ENCODE measurements at places on chromosomes 12 and 14. TPM values are rescaled to one million over a fixed set of nuclear protein-coding genes. Genes with fewer than 3 reads are reported as not detected.

ASPG gene
- not detected for total RNA-seq

GRCh38 chr14:69882116-69882864, 3.1 kb downstream of the SMOC1 start:
- no peak for DNase-seq

DNA sequence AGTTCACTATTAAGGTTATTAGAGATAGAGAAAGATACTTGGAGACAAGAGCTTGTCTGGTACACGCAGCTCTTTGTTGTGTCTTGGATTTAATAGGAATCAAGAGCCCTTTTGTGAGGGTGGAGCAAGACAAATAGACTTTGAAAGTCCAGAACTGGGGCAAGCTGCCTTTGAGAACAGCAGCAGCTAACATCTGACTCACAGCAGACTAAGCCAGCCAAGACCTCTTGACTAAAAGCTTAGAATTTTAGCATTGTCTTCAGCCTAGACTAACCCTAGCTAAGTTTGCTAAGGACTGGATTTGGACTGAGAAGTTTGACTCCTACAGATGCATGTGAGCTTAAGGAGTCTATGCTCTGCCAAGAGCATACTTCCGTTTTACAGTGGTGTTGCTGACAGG, 201.9 kb upstream of the RBM19 start:
- no peak for DNase-seq

DNA sequence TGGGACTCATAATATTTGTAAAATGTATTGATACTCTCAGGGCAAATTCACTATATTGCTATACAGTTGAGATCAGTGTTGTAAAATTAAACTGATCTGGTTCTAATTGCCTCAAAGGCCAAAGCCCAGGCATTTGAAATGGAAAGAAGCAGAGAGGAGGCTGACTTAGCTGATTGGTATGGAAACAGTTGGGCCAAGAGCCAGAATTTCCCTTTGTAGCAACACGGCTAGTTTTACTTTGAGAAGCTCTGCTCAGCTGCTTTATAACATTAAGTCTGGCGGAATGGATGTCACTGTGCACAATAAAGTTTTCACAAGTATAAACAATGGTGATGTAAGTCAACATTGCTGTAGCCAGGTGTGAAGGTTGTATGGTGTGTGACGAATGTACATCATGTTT, 186.4 kb downstream of the MSRB3 start:
- no peak for DNase-seq

FAIM2 gene
- total RNA-seq: 0.58 TPM

GRCh38 chr14:50768680-50769079, 62.3 kb downstream of the NIN start:
- no peak for DNase-seq

- no peak for DNase-seq
Measured at GRCh38 chr14:84610086-84610485, 919.9 kb upstream of the FLRT2 start.

GRCh38 chr14:58899317-58899713, 261.6 kb downstream of the DACT1 start:
- no peak for DNase-seq

DNA sequence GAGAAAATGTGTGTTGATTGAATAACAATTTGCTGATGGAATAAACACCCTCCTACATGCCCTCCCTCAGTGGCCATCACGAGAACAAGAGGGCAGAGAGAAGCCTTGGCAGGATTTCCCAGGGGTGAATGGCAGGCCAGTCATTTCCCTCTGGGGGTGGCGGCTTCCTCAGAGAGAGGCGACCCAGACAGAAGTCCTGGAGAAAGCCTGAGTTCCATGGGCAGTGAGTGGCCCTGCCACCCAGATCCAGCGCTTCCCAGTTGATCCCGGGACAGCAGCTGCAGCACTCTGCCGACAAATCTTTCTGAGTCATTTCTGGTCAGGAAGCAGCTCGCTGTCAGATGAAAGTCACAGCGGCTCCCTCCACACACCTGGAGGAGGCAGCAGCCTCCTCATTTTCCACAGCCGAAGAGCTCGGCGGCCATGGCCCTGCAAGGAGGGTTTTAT, 123.0 kb downstream of the SCARB1 start:
- DNase-seq: peak; percentile 82

DNA sequence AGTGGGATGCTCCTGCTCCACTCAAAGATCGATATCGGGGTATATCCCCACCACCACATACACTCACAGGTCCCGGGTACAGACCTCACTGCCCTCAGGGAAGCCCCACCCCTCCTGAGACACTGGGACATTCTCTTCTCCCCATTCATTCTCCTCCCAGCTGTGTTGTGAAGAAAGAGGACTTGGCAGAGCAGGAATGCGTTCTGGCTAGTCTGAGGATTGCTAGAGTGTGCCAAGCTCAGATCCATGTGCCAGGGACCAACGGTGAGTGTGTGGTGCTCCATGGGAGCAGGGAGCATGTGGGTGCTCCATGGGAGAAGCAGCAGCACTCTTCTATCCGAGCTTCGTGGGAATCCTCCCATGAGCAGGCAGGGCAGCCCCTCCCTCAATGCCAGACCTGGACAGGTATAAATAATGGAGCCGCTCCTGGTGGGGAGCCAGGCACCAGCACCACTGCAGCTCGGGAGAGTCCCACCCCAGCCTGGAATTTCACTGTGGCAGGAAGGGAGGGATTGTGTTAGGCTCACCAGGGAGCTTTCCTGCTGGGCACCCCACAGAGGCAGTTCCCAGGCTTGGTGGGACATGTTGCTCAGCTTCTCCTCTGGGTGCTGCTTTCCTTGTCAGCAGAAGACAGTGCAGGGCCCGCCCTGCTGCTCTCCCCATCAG, 2.3 kb upstream of the KRT5 start:
- peak; percentile 78 for DNase-seq

DNA sequence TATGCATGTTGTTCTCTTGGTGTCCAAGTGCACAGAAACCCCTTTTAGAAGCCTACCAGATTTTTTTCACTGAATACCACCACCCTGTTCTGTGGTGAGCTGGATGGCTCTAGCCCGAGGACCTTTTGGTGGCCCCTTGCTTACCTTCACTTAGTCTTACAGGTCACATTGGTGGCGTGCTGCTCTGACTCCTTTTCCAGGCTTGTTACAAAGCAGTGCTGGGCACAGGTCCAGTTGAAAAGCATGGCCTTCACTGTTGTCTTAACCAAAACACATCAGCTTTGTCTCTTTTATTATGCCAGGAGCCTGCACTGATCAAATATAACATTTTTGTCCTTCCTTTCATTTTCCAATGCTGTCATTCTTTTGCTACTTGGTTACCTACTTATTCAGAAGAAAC, 43.6 kb upstream of the ARHGAP5 start:
- no peak for DNase-seq

DNA sequence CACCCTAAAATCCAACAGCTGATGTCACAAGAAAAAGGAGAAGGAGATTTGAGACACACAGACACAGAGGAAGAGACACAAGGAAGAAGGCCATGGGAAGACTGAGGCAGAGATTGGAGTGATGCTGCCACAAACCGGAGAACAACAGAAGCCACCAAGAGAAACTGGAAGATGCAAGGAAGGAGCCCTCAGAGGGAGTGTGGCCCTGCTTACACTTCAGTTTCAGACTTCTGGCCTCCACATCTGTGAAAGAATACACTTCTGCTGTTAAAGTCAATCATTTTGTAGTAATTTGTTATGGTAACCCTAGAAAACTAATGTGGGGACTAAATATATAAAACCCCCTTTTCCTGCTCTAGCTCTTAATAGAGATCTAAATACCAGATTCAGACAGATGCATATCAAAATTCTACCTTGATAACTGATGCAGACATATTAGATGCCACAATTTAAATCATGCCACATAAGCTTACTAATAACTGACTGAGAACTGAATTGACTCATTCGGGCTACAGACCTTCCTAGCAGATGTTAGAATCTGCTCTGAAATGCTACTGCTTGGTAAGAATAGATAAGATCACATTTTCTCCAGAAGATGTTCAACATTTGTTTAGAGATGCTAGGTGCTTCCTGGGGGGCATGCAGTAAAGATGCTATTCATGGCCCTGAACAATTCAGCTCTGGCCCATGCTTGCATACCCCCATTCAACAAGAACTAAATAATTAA, 113.1 kb upstream of the CCND2 start:
- no peak for DNase-seq

DNA sequence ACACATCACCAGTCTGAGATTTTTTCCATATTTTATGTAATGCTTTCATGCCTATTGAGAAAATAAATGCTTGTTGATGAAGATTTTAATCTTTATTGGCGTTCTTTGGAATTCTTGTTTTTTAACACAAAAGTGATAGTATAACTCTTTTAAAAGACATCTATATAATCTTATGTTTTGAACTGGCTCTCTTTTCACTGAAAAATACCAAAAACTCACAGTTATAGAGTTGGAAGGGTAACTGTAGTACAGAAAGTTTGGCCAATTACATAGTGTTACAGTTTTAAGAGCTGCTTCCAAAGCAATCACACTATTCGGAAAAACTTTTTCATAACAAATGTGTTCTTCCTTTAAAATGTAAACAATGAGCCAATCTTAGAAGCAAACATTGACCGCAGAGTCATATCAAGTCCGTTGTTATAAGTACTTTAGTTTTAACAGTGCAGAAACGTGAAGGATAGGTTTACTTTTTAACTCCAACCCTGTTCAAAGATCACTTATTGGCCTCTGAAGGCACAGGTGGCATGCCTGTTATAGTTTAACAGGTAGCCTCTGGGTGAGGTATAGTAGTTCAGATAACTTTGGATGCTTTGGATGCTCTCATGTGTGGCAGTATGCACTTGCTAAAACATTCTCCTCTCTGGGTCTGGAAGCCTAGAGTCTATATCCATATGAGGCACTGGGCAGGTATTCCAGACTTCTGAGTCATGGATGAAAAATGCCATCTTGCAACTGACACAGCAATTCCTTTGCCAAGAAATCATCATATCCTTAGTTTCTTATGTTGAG, 12.1 kb upstream of the NTN4 start:
- peak; percentile 82 for DNase-seq

DNA sequence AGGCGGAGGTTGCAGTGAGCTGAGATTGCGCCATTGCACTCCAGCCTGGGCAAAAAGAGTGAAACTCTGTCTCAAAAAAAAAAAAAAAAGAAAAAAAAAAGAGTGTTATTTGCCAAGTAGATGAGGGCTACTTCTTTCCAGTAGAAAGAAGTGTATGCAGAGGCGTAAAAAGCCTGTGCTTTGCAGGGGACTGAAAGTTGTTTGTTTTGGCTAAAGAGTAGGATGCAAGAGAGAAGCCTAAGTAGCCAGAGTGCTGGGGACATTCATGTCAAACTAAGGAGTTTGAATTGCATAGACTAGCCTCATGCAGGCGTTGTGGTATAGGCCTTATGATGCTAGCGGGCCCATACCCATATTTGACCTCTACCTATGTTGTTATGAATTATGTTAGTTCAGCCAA, 9.5 kb downstream of the HSD17B6 start:
- DNase-seq: no peak

DNA sequence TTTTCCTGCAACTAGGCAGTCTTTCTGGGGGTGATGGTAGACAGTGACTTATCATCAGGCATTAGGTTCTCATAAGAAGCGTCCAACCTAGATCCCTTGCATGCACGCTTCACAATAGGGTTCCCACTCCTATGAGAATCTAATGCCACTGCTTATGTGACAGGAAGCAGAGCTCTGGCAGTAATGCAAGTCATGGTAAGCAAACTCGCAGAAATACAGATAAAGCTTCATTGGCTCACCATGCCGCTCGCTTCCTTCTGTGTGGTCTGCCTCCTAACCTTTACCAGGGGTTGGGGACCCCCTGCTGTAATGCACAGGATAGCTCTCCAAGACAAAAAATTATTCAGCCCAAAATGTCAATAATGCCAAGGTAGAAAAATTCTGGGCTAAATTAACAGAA, 864.2 kb downstream of the TRHDE start:
- DNase-seq: no peak

DNA sequence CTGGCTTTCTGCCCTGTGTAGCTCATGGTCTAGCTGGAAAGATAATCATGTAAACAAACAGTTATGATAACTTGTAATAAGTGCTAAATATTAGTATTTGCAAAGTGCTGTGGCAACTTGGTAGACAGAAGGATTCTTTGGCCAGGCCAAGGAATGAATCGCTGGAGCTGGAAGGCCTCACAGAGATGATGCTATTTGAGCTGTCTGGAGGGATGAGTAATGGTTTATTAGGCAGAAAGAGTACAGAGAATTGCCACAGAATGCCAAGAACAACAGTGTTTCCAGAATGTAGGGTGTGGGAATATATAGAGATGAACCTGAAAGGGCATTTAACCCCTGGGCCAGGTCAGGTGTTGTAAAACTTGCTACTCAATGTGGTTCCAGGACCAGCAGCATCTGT, 27.6 kb downstream of the OTX2 start:
- no peak for DNase-seq

- DNase-seq: no peak
Measured at GRCh38 chr14:103139132-103140025, 16.1 kb downstream of the TNFAIP2 start.

DNA sequence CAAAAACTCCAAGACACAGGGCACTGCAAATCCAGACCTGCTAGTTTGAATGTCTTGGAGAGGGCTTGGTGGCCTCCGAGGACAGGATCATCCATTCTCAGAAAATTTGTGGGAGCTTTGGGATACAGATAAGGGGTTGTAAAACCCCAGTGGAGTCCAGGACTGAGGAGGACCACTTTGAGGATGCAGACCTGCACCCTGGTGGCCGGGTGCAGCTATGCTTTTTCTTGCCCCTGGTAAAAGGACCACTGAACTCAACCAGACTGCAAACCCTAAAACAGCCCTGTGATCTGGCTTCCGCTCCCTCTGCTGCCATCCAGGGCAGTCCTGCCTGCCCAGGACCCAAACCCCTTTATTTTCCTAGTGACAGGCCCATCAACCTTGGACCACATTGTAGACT, 169.5 kb upstream of the DAAM1 start:
- DNase-seq: no peak

DNA sequence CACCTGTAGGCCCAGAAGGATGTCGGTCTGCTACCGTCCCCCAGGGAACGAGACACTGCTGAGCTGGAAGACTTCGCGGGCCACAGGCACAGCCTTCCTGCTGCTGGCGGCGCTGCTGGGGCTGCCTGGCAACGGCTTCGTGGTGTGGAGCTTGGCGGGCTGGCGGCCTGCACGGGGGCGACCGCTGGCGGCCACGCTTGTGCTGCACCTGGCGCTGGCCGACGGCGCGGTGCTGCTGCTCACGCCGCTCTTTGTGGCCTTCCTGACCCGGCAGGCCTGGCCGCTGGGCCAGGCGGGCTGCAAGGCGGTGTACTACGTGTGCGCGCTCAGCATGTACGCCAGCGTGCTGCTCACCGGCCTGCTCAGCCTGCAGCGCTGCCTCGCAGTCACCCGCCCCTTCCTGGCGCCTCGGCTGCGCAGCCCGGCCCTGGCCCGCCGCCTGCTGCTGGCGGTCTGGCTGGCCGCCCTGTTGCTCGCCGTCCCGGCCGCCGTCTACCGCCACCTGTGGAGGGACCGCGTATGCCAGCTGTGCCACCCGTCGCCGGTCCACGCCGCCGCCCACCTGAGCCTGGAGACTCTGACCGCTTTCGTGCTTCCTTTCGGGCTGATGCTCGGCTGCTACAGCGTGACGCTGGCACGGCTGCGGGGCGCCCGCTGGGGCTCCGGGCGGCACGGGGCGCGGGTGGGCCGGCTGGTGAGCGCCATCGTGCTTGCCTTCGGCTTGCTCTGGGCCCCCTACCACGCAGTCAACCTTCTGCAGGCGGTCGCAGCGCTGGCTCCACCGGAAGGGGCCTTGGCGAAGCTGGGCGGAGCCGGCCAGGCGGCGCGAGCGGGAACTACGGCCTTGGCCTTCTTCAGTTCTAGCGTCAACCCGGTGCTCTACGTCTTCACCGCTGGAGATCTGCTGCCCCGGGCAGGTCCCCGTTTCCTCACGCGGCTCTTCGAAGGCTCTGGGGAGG, at the start of gene LTB4R:
LTB4R (plus strand) TSS at position 857 of the 959 bp plus-strand sequence. CDS start 4,150 bp downstream, outside the sequence.
- peak; percentile 41 for DNase-seq

SYNDIG1L gene
- not detected for total RNA-seq

CHGA gene
- not detected for total RNA-seq

TMEM229B gene
- total RNA-seq: 0.08 TPM
